Activated naive CD4-positive, alpha-beta T cell treated with anti-CD3 and anti-CD28 coated beads for 36 hours (primary cell): ENCODE measurements at places on chromosomes 5 and 9.

- DNase-seq: no peak
- no peak overlapping the region for H3K27ac ChIP-seq
- no peak overlapping the region for H3K4me3 ChIP-seq
- no peaks in the 10 kb centered on the region for H3K36me3 ChIP-seq
These were observed 146.8 kb downstream of the SMC2 start for GRCh38 chr9:104240890-104241289.

DNA sequence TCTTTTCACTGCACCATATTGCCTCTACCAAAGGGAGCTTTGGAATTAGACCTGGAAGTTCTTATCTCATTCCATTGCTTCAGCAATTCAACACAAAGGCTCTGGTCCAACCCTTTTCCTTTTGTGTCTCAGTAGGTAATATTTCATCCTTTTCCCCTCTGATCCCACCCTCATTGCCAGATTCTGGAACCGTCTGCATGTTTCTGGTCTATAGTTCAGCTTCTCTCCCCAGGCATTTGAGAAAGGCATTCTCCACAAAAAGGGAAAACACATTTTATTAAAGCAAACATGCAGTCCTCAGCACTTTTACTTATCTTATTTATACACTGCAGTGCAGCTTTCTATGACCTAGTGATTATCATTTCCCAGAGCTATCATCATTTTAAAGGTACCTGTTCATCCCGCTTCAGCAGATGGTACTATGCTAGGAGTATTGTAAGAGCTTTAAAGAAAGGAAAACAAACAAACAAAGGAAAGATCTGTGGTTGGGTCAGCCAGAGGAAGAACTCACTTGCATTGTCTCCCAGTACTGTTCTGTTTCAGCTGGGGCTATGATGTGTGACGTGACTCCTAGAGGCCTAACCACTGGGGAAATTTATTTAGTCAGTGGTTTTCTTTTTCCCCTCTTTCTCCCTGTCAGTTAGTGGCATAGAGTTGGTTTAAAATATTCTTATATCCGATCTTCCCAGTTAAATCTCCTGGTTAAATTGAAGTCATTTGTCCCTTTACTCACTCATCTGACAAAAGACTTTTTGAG, 269.2 kb downstream of the TMEM38B start:
- no peak overlapping the region for H3K4me3 ChIP-seq
- no peaks in the 10 kb centered on the region for H3K4me1 ChIP-seq
- no peaks in the 10 kb centered on the region for H3K27me3 ChIP-seq
- no peak for DNase-seq

DNA sequence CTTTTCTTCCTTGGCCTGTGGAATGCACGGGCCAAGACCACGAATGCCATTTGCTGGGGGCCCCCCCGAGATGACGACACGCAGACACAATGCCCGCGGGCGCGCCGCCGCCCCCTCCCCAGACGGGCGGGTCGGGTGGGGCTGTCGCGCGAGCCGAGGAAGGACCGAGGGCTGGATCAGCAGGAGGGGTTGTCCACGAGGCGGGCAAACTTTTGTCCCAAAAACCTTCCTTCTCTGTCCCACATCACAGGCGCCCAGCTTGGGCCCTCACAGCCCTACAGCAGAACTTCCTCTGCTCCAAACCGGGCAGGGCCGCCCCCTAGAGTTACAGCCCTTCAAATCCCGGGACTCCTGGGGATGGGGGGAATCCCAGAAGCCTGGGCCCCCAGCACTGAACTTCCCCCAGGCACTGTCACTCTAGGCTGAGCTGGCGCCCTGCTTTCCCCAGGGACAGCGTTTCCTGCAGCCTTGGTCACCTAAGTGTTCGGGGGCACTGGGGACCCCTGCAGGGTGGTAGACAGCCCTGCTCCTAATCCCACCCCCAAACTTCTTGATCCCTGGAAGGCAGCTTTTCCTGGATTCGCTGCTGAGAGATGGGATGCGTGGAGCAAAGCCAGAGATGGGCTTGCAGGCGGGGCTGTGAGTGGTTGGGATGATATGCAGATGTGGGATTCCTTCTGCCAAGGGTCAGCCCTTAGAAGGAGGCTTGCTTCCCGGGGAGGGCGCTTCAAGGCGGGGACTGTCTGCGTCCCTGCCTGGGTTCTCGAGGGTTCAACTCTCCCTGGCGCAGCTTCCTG, 980 bp downstream of the COL5A1 start:
- no peak overlapping the region for H3K27ac ChIP-seq
- H3K4me1 ChIP-seq: no peaks in the 10 kb centered on the region
- H3K36me3 ChIP-seq: no peaks in the 10 kb centered on the region

- peaks cover 10% of the 10 kb centered on the region for H3K27me3 ChIP-seq
- H3K27ac ChIP-seq: no peak overlapping the region
- H3K36me3 ChIP-seq: no peaks in the 10 kb centered on the region
- no peak overlapping the region for H3K4me3 ChIP-seq
These were observed 108.7 kb downstream of the MAST4 start for GRCh38 chr5:66704790-66705425.

GRCh38 chr9:124449381-124450151, 685 bp upstream of the ADGRD2 start:
- peaks cover 2% of the 10 kb centered on the region for H3K4me1 ChIP-seq
- DNase-seq: no peak
- peaks cover 38% of the 10 kb centered on the region for H3K27me3 ChIP-seq
- no peaks in the 10 kb centered on the region for H3K36me3 ChIP-seq
- no peak overlapping the region for H3K27ac ChIP-seq

- no peaks in the 10 kb centered on the region for H3K4me1 ChIP-seq
- no peak for DNase-seq
- H3K4me3 ChIP-seq: no peak overlapping the region
- peaks cover 5% of the 10 kb centered on the region for H3K27me3 ChIP-seq
- H3K36me3 ChIP-seq: no peaks in the 10 kb centered on the region
These were observed 36.3 kb upstream of the EBF1 start for GRCh38 chr5:159135896-159136531.

- no peaks in the 10 kb centered on the region for H3K36me3 ChIP-seq
- peaks cover 6% of the 10 kb centered on the region for H3K27me3 ChIP-seq
- no peaks in the 10 kb centered on the region for H3K4me1 ChIP-seq
- no peak overlapping the region for H3K4me3 ChIP-seq
- DNase-seq: no peak
These were observed 75.0 kb upstream of the NEK6 start for GRCh38 chr9:124182741-124183140.

DNA sequence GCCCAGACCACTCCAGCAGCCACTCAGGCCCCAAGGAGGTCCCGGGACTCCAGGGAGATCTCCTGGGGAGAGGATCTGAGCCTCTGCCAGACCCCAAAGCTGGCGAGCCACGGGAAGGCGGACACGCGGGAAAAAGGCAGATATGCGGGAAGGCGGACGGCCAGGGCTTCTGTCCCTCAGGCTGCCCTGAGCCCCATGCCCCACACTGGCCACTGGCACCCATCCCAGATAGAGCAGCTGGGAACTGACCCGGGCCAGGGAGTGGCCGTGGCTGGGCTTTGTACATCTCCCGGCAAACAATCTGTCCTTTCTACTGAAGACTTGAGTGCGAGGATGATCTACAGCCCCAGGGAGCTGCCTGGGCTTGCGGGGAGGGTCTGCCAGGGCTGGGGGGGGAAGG, 21.1 kb upstream of the NOTCH1 start:
- DNase-seq: no peak
- H3K4me3 ChIP-seq: no peak overlapping the region
- no peaks in the 10 kb centered on the region for H3K4me1 ChIP-seq
- no peak overlapping the region for H3K27ac ChIP-seq
- no peaks in the 10 kb centered on the region for H3K27me3 ChIP-seq
- no peaks in the 10 kb centered on the region for H3K36me3 ChIP-seq

GRCh38 chr5:117204404-117204803, 629.8 kb upstream of the SEMA6A start:
- H3K4me1 ChIP-seq: no peaks in the 10 kb centered on the region
- H3K36me3 ChIP-seq: no peaks in the 10 kb centered on the region
- no peaks in the 10 kb centered on the region for H3K27me3 ChIP-seq

GRCh38 chr5:174622067-174622466, 102.3 kb upstream of the MSX2 start:
- DNase-seq: no peak
- H3K4me1 ChIP-seq: no peaks in the 10 kb centered on the region
- H3K4me3 ChIP-seq: no peak overlapping the region
- peaks cover 4% of the 10 kb centered on the region for H3K27me3 ChIP-seq

DNA sequence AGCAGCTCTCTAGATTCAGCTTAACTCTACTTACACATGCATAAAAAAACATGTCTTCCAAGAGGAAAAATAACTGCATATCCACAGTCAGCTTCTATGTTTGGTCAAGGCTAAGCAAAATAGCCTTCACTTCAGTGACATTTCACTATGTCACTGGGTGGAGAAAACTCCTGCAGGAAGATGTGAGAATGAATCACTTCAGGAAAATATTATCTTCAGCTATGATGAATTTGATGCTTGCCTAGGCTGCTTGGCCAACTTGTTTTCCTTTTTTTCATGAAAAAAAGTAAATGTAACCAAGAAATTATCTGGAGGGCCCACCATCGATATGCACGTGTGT, 143.0 kb upstream of the ZNF608 start:
- no peaks in the 10 kb centered on the region for H3K36me3 ChIP-seq
- H3K4me1 ChIP-seq: no peaks in the 10 kb centered on the region
- H3K4me3 ChIP-seq: no peak overlapping the region
- DNase-seq: no peak
- no peak overlapping the region for H3K27ac ChIP-seq

DNA sequence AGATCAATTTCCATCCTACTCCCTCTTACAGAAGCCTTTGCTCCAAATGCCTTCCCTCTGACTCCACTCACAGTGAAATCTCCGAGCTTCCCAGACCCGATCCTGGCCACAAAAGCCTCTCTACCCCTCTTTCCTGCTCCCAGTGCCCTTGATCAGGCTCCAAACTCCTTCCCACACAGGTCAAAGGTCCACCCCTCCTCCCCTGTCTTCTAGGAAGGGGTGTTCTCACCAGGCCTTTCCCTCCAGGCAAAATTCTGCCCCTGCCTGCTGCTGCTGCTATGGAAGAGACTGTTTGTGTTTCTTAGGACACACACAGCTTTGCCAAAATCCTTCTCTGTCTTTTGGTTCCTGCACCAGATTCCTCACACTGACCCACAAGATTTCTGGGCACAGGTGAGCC, 85.8 kb upstream of the ALDH1A1 start:
- DNase-seq: no peak
- H3K27me3 ChIP-seq: peaks cover 4% of the 10 kb centered on the region
- no peak overlapping the region for H3K4me3 ChIP-seq
- H3K27ac ChIP-seq: no peak overlapping the region
- H3K36me3 ChIP-seq: no peaks in the 10 kb centered on the region

DNA sequence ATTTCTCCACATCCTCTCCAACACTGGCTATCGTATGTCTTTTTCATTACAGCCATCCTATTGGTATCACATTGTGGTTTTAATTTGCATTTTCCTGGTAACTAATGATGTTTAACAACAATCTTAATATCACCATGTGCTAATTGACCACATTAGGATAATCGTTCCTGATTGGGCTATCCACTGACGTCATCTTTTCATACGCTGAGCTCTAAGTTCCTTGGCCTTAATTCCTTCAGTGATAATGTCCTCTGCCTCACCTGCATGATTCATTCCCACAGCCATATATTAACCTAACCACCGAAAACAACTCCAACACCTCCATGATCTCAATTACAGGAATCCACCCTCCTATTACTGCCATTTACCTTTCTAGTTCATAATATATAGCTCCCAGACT, 547.9 kb upstream of the BRINP1 start:
- no peak overlapping the region for H3K27ac ChIP-seq
- H3K27me3 ChIP-seq: no peaks in the 10 kb centered on the region
- H3K4me1 ChIP-seq: no peaks in the 10 kb centered on the region
- no peak for DNase-seq

DNA sequence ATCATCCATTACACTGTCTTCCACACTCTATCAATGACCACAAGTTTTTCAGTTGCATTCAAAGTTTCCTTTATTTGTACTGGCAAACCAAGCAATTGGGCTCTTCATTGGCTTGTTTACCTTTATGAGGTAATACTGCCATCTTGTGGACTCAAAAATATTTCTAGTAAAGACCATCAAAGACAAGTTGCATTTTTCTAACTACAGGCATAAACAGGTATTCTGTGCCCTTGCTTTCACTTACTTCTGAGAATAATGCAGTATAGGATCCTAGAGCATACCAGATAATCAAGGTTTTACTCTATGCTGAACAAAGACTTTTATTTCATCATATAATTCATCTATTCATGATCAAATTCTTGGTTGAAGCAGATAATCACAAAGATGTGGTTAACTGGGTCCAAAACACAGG, 173.7 kb upstream of the POU5F2 start:
- no peak overlapping the region for H3K4me3 ChIP-seq
- no peak for DNase-seq
- H3K27ac ChIP-seq: no peak overlapping the region
- no peaks in the 10 kb centered on the region for H3K4me1 ChIP-seq
- H3K27me3 ChIP-seq: no peaks in the 10 kb centered on the region
- no peaks in the 10 kb centered on the region for H3K36me3 ChIP-seq

- no peak for DNase-seq
- no peaks in the 10 kb centered on the region for H3K4me1 ChIP-seq
- H3K27ac ChIP-seq: no peak overlapping the region
- no peaks in the 10 kb centered on the region for H3K36me3 ChIP-seq
- H3K27me3 ChIP-seq: peaks cover 4% of the 10 kb centered on the region
These were observed 250.4 kb upstream of the IRX1 start for GRCh38 chr5:3345195-3345594.

DNA sequence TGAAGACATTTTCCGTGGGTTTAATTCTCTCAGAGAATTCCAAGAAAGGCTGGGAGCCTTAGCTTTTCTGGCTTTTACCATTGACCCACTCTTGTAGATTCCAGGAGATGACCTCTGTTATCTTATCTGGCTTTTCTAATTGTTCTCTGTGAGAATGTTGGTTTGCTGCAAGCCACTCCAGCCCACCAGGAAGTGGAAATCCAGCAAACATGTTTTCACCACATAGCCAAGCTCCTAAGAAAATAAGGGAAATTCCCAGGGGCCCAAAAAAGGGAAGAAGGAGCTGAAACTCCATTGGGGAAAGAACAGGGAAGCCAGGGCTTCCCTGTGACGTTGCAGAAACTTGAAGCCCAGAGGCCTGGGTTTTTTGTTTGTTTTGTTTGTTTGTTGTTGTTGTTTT, 19.7 kb downstream of the GPR107 start:
- H3K4me3 ChIP-seq: no peak overlapping the region
- no peak overlapping the region for H3K27ac ChIP-seq
- H3K27me3 ChIP-seq: no peaks in the 10 kb centered on the region
- peaks cover 27% of the 10 kb centered on the region for H3K4me1 ChIP-seq

- H3K36me3 ChIP-seq: no peaks in the 10 kb centered on the region
- H3K27ac ChIP-seq: no peak overlapping the region
- H3K27me3 ChIP-seq: no peaks in the 10 kb centered on the region
- H3K4me3 ChIP-seq: no peak overlapping the region
- H3K4me1 ChIP-seq: peaks cover 20% of the 10 kb centered on the region
These were observed 66.8 kb downstream of the PTPDC1 start for GRCh38 chr9:94150890-94151650.

- no peaks in the 10 kb centered on the region for H3K27me3 ChIP-seq
- no peak overlapping the region for H3K27ac ChIP-seq
- no peaks in the 10 kb centered on the region for H3K36me3 ChIP-seq
- DNase-seq: no peak
- no peaks in the 10 kb centered on the region for H3K4me1 ChIP-seq
- H3K4me3 ChIP-seq: no peak overlapping the region
These were observed 17.5 kb upstream of the OR13C9 start for GRCh38 chr9:104635456-104635855.
